Activated naive CD4-positive, alpha-beta T cell treated with anti-CD3 and anti-CD28 coated beads, Interleukin-2, amount 10 ng/mL, durations not matched to agents 5 hours and 36 hours (primary cell): ENCODE measurements at places on chromosomes 5 and 9. TPM values are rescaled to one million over a fixed set of nuclear protein-coding genes. Genes with fewer than 3 reads are reported as not detected.

GLRA1 gene
- total RNA-seq, result not detected

TAF11L10 gene
- not detected for total RNA-seq

MYMK gene
- total RNA-seq, result not detected

BARHL1 gene
- not detected for total RNA-seq

IFNA21 gene
- total RNA-seq, result not detected
